ENCODE measurements at places on chromosomes 2 and 18. TPM values are rescaled to one million over a fixed set of nuclear protein-coding genes. Genes with fewer than 3 reads are reported as not detected.

The OXER1 gene
- not detected for total RNA-seq

The PDCD1 gene
- total RNA-seq, result not detected

The FZD7 gene
- 33.4 TPM for total RNA-seq

The NOP58 gene
- 87.9 TPM for total RNA-seq

The SERPINB7 gene
- 136 TPM for total RNA-seq

The SLC19A3 gene
- under 0.01 TPM for total RNA-seq

The UGP2 gene
- 127 TPM for total RNA-seq

The SLC14A1 gene
- total RNA-seq, result 13.3 TPM

The SCN7A gene
- total RNA-seq, result 0.12 TPM

The BCL2 gene
- total RNA-seq, result 2.7 TPM

The GCG gene
- not detected for total RNA-seq

The UGT1A7 gene
- total RNA-seq, result not detected

All from uterine smooth muscle cell (primary cell).